HEK293T (cell line): ENCODE measurements at places on chromosomes 5 and 9.

DNA sequence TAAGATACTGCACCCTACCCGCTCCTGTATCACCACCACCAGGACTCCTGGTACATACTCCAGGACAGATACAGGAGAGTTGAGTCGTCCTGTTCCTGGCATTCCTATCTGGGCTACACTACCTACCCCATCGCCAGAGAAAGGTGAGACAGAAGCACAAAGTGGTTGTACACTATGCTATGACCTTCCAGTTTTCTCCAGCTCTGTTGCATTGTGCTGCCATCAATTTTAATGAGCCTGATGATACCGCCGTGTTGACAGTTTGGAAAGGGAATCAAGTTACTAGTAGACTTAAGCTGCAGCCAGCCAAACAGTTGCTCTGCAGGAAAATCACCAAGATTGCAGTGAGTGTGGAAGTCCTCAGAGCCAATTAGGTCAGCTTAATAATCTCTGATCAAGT lies 35.2 kb downstream of the ANP32B start:
- no peak for DNase-seq

- peak; percentile 31 for DNase-seq
Measured at GRCh38 chr5:172110921-172111851, 76.8 kb downstream of the STK10 start.

- no peak for DNase-seq
Measured at GRCh38 chr5:132445640-132445923, 45.0 kb downstream of the IRF1 start.

GRCh38 chr5:17187011-17187785 lies 30.2 kb upstream of the BASP1 start:
- DNase-seq, result no peak

DNA sequence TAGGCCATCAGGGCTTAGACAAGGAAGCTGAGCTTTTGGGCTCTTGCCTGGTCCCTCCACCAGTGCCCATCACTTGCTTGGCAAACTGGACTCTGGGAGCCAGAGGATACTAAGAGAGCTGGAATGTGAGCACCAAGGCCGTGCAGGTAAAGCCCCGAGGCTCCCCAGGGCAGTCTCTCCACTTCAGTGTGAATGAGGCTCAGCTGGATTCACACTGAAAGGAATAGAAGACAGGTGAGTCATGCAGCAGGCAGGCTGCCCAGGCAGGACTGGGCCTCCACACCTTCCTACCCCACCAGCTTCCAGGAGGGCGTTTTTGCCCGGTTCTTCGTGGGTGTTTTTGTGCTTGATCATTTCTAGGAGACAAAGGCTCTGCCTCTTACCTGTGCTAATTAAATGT lies 7.3 kb upstream of the CTSV start:
- no peak for DNase-seq

GRCh38 chr5:34469971-34470370 lies 186.2 kb upstream of the RAI14 start:
- DNase-seq, result no peak

DNA sequence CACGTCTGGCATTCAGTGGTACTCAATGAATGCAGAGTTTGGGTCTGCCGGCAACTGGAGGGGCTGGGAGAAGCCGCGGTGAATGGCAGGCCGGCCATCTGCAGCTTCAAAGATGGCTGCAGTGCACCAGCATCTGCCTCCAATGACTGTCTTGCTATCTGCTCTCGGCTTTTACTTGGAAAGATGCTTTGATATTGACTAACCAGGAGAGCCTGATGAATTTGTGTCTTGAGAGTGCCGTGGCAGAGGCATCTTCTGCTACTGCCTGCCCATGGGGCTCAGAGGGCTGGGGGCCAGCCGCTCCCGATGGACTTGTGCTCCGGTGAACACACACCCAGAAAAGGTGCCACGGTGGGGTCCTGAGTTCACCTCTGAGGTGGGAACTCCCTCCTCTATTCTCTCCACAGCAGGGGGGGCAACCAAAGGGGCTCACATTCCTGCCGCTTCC lies 164.5 kb downstream of the COL23A1 start:
- no peak for DNase-seq

- no peak for DNase-seq
Measured at GRCh38 chr9:96852676-96853075, 1.6 kb downstream of the ZNF782 start.

DNA sequence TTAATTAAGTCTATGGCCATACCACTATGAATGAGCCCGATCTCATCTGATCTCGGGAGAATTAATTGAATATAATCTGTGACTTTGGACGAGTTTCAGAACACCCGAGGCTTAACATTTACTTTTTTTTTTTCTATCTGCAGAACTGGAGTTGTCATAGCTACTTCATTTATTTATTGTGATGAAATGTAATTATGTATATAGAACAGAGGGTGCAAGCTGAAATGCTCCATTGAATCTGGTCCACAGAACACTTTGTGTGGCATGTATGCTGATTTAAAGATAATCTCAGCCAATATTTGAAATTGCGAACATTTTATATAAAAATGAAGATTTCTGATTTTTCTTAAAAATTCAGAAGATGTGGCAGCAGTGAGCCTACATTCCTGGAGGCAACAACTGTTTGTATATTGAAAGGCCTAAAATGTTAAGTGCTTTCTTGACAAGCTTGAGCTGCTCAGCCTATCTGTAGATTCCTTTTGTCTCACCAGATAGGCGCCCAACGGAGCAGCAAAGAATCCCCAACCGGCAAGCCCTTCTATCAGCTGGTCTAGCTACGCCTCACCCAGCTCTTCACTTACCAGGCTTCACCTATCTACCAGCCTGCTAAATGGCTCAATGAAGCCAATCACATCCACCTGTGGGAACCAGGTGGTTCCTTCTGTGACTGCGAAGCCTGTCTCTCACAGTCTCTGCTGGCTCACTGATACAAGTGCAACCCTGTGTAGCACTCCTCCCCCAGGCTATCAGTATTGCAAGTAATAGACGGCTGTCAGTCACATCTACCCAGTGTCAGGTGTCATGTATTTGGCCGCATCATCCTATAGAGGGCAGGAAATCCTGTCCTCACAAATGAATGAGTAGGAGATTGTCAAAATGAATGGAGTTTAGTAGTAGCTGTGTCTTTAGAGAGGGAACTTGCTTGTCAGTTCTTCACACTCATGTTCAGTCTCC lies 170.6 kb upstream of the MRPS30 start:
- DNase-seq, result no peak

DNA sequence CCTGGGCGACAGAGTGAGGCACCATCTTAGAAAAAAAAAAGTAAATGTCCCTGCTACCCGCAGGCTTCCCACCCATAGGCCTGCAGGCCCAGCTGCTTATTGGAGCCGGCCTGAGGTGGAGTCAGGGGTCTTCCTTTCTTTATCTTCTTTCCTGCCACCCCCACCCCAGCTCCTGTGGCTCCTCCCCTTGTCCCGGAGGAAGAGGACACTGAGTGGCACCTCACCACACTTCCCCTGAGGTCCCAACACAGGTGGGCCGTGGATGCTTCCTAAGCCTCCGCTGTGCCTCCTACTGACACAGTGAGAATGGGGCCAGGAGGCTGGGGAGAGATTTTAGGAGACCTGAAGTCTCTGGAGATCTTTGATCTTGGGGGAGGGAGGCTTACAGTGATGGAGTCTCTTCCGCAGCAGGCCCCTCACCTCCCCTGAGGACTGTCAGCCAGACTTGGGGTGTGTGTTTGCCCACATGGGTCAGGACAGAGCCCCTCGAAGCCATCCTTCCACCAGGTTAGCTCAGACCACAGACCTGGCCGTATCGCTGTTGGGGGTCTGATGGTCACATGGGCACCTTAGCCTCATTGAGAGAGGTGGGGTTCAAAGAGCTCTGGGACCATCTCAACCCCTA lies 135.4 kb upstream of the IER5L start:
- no peak for DNase-seq

DNA sequence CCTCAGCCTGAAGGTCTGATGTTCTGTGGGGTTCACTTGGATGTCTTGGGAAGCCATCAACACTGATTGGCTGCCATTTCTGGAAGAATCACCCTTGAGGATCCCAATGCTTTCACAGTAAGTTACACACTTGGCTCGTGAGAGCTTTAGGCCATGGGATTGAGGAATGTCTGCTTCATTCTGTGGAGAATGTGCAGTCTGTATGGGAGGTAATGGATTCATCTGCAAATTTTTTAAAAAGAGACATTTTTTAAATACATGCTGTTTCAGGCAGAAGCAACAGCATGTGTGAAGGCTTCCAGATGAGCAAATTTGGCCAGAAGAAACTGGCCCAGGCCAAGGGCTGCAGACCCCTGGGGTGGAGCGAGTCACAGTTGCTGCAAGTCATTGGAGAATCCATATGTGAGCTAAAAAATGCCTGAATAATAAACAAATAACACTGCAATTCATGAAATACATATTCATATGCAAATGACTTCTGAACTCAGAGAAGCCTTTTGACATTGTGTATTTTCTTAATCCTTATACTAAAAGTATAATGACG lies 146.3 kb upstream of the RASEF start:
- no peak for DNase-seq

DNA sequence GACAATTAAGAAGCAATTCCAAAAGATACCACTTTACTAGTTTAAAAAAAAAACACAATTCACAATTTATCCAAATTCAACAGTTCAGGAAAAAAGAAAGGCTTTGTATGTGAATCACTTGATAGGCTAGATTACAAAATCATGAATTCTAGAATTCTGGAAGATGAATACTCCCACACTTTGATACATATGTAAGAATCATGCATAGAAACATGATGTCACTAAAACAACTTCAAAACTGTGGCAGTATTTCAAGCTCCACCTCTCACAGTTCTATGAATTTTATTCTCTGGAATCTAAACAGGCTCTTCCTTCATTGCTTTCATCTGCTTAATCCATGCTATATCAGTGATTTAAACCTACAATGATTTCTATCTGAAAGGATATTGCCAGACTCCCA lies 51.0 kb downstream of the GNAQ start:
- DNase-seq, result no peak

GRCh38 chr5:155056644-155057269 lies 43.2 kb downstream of the KIF4B start:
- DNase-seq, result no peak

DNA sequence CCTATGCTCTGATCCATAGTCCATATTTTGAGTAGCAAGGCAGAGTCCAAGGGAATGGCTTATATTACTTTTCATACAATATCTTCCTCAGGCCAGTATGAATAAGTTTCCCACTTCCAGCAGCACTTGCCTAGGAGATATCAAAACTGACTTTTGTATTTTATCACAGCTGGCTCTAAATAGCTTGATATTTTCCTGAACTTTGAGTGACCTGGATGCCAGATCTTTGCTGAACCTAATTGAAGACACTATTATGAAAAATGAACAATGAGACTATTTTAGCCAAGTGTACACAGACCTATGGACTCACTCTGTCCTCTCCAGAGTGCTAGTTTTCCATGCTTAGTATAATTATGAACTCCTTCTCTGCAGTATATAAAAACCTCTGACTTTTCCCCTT lies 475.6 kb upstream of the PTGER4 start:
- no peak for DNase-seq

DNA sequence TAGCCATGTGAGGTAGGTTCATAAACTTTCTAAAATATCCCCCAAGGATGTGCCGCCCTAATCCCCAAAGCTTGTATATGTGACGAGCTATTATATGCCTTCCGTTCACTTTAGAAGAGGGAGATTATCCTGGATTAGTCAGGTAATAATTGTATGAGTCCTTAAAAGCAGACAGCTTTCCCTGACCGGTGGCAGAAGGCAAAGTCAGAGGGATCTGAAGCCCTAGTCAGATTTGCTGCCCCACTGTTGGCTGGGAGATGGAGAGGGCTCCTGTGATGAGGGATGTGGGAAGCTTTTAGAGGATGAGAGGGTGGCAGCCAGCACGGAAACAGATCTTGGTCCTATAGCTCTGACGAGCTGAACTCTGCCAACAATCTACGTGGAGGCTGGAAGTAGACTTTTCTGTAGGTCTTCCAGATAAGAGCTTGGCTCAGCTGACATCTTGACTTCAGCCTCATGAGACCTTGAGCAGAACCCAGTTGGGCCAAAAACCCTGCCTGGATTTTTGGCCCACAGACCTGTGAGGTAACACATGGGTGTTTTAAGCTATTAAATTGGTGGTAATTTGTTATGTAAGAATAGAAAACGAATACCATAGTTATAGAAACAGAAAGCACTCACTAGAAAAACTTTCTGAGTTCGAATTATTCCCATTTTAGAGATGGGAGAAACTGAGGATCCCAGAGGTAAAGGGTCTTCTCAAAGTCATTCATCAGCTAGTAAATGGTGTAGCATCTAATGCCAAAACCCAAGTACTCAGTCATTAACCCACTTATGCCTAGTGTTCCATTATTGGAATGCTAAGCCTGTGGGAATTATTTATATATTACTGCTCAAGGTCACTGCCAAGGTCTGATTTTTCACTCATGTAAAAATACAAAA lies 48.9 kb downstream of the SH3PXD2B start:
- DNase-seq, result no peak

DNA sequence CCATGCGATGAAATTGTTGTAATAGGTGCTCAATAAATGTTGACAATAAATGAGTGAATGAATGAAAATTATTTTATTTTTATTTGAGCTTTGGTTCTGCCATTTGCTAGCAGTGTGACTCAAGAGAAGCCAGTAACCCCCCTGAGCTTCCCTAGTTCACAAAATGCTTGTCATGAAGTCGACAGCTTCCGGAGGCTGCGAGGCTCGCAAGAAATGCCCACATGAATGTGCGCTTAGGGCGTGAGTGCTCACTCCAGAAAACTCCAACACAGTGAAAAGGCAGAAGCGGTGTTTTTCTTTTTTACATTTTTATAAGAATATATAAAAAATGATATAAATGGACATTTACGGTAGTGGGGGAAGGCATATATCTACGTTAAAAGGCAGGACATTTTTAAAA lies 26.5 kb downstream of the CDKN2A start:
- no peak for DNase-seq

DNA sequence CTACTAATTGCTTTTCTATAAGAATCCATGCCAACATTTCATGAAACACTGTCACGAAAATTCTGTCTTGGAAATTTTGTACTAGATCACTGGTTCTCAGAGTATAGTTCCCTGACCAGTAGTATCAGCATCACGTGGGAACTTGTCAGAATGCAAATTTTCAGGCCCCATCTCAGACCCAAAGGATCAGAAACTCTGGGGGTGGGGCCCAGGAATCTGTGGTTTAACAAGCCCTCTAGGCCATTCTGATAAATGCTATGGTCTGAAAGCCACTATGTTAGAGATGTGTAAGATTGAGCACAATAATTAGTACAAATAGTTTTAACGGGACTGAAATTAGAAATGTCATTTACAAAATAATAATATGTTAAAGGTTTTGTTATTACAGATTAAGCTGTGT lies 615.7 kb upstream of the ARRDC3 start:
- DNase-seq, result no peak
